ENCODE measurements at places on chromosomes 3 and 15.

DNA sequence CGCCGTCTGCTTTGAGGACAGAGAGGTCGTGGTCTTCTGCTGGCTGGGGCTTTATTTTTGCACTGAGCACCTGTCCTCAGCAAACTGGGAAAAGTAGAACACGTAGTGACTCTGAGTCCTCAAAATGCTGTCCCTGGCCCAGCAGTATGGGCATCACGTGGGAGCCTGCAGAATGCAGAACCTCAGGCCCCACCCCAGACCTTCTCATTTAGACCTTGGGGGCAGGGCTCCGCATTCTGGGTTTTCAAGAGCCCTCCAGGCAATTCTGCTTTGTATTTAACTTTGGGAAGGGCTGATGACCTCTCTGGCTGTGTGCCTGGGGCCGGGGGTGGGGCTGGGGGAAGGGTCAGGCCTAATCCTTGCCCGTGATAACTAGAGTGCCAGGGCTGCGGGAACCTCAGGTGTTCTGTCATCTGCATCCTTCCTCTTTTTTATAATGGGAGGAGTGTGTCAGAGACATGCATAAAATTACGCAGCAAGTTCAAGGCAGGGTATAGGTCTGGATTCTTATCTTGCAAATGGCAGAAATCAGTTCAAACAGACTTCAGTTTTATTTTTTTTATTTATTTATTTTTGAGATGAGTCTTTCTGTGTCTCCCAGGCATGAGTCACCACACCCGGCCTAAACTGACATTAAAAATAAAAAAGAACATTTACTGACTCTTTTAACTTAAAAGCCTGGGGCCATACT is 11.1 kb downstream of the SLC6A6 start:
- no peak for DNase-seq

DNA sequence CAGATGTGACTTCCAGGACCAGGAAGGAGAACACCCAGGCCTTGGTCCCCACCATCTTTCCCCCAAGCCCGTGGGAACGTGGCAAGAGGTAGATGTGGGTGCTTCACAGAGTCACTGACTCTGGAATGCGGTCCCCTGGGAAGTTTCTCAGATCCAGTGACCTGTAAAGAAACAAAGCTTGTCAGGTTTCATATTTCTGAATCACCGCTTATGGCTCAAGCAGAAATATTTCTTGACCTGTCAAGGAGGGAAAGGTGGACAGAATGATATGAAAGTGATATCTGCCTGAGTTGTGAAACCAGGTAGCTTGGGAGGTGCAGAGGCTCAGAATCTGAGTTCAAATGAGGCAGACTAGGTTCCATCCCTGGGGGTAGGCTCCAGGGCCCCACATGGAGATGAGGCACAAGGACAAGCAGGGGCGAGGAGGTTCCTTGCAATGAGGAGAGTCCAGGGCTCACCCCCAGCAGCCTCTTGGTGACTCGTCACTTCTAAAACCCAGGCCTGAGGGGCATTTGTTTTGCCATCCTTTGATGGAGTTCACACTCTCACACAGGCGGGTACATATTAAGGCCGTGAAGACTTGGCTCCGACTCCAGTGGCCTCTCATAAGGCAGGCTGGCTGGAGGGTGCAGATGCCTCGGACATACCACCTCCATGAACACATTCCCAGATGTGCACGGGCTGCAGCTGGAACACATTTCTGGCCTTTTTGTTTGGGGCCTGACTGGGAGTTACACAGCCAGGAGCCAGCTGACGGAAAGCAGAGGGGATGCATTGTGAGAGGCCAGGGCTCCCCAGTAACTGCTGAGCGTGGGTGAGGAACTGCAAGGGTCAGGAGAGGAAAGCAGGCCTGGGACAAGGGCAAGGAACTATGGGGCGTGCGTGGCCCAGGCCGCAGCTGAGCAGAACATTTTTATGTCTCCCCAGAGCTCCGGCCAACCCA is 1.3 kb downstream of the CILP start:
- DNase-seq = no peak

DNA sequence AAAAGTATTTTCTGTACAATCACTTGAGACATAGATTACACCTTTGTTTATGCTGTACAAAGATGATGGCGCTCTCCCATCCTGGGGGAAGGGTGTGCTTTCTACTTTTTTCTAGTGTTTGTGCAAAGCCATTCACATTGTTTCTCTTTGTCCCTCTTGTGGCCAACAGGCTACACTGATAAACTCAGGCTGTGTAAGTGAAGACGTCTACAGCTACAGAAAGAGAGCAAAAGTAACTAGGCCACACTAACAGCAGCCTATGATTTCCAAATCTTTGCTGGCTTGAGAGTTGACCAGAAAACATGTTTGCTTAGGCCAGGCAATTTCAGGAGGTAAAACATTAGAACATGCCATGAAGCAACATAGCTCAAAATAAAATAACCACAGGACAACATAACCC is 75.1 kb downstream of the FOXB1 start:
- DNase-seq = peak; percentile 29

- DNase-seq = no peak
Measured at GRCh38 chr15:42992626-42993025, 72.0 kb upstream of the TTBK2 start.

DNA sequence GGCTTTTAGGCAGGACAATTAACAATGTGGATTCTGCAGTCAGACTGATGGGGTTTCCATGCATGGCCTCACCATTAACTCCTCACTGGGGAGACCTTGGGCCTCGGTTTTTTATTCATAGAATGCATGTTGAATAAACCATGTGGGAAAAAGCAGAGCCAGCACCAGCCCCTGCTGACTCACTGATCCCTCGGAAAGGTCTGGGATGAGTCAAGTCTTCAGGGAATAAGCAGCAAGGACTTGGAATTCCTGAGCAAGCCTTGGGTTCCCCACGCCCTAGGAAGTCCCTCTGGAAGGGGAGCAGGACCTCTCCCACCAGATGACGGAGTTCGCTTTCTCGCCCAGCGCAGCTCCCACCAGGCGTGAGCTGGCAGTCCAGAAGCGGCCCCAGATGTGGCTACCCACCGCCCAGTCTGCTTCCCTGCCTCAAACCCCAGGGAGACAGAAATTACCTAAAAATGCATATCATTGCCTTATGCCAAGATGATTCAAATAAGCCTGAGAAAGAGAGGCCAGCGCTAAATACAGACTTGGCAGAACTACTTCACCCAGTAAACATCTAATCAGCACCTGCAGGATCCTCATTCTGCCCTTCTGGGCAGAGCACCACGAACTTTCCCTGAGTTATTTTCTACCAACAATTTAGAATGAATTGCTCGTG is 45.4 kb downstream of the BTD start:
- DNase-seq = no peak

DNA sequence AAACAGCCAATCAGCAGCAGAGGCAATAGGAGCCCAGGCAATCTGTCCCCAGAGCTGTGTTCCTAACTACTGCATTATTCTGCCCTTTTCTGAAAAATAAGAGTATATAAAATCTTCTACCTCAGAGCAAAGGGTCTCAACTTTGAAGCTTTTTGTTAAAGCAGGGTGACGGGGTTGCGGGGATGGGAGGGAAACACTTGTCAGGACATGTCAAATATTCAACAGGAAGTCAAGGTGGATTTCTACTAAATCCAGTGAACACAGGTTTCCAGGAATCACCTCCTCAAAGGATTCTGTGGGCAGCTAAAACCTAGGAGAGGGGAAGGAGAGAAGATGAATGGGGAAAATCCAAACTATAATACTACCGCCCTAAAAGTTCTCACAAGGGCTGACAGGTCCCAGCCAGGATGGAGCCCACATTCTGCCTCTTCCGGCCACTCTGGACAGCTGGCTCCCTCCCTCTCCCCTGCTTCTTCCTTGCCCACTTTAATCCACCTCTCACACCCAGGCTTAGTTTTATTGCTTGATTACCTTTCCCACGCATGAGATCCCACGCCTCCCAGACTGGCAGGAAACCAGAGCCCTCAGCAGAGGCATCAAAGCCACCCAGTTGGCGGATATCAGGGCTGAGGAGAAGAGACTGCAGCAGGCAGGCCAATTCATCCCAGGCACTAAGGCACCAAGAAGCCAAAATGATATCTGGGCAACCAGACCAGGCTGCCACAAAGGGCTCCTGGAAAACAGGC is 77.2 kb downstream of the OSBPL10 start:
- no peak for DNase-seq

- DNase-seq = no peak
Measured at GRCh38 chr3:134605556-134605955, 45.3 kb downstream of the KY start.

- peak; percentile 65 for DNase-seq
Measured at GRCh38 chr15:65184305-65184867, 756 bp downstream of the CLPX start.

GRCh38 chr15:71732636-71733035 is 77.7 kb upstream of the NR2E3 start:
- no peak for DNase-seq

- peak; percentile 76 for DNase-seq
Measured at GRCh38 chr3:114213627-114214541, 23.5 kb downstream of the ZNF80 start.
